ENCODE measurements at places on chromosomes 7 and 10.
A peak's percentile ranks its signal among the peaks of the same experiment; 100 is the strongest.

DNA sequence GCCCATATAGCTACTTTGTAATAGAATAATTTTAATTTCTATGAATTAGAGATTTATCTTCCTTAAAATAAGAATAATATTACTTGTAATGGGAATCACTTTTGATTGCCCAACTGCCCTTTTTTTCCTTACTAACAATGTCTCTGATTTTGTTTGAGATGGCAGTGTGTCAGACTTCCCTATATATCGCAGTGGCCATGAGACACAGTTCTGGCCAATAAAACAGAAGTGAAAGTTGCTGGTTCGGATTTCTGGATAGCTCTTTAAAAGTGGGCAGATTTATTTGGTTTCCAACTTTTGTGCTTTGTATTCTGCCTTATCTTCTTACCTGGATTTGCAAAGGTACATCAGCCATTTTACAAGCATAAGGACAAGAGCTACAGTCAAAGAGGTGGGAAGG, 170.2 kb downstream of the PPP1R17 start:
- H3K27ac ChIP-seq: no peak overlapping the region
- H3K4me3 ChIP-seq: no peak overlapping the region
- no peaks in the 10 kb centered on the region for H3K36me3 ChIP-seq

- H3K4me1 ChIP-seq: no peaks in the 10 kb centered on the region
- H3K27ac ChIP-seq: no peak overlapping the region
- no peaks in the 10 kb centered on the region for H3K27me3 ChIP-seq
These were observed 127.8 kb downstream of the TMEM26 start for GRCh38 chr10:61325223-61325960.

DNA sequence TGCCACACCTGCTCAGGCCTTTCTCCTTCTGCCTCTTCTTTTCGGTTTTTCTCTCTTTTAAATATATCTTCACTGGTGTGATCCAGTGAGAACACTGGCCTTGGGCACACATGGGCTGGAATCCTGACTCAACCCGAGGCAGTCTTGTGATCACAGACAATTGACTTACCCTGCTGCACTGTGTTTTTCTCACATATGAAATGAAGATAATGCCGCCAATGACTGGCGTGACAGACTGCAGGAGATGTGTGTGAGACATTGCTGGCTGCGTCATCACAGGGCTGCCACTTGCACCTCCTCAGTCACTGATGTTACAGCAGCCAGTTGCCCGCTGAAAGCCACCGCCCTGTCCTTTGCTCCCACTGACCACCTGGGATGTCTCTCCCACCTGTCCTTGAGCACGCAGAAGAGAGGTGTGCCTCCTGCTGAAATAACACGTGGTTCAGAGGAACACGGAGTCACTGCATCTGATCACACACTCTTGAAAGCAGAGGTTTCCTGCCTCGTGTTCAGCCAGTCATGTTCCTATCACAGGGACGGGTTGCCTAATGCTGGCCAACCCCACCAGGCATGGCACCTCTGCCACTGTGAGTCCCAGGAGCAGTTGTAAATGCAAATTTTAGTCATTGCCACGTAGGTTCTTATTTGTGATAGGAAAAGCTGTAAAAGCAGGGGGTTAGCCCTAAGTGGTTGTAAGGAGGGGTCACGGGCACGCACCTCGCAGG, 124.6 kb upstream of the LANCL2 start:
- H3K4me1 ChIP-seq: peaks cover 5% of the 10 kb centered on the region
- H3K36me3 ChIP-seq: no peaks in the 10 kb centered on the region
- H3K27me3 ChIP-seq: no peaks in the 10 kb centered on the region
- DNase-seq: no peak
- H3K4me3 ChIP-seq: no peak overlapping the region
- H3K27ac ChIP-seq: no peak overlapping the region

DNA sequence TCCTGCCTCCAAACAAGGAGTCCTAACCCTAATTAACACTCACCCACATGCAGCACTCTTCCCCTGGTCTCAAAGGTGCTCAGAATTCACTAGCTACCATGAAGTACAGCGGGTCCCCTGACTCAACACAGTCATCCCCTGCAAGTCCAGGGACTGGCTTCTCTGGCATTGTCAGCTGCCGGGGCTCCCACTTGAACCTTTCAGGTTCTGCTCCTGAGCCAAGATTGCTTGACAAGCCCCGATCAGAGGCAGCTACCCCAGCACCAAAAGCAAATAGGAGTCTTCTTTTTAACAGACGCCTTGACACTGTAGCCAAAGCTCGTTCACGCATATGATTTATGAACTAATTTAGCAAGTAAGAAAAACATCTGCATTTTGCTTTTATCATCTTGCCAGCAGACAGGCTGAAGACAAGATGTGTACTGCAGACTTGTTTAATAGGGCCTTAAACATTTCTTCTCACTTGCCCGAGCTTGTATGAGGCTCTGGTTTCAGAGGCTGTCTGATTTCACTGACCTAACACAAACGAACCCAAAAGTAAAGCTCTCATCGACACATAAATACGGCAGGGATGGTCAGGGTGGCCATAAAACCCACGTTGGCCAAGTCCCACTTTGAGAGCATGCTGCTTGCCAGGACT, 67.6 kb upstream of the ADAM12 start:
- no peaks in the 10 kb centered on the region for H3K27me3 ChIP-seq
- no peaks in the 10 kb centered on the region for H3K4me1 ChIP-seq
- H3K4me3 ChIP-seq: no peak overlapping the region
- no peak overlapping the region for H3K27ac ChIP-seq
- DNase-seq: no peak

- H3K27me3 ChIP-seq: no peaks in the 10 kb centered on the region
- DNase-seq: no peak
- no peaks in the 10 kb centered on the region for H3K4me1 ChIP-seq
These were observed 34.8 kb upstream of the TNPO3 start for GRCh38 chr7:129089521-129090212.

- no peaks in the 10 kb centered on the region for H3K36me3 ChIP-seq
- H3K27me3 ChIP-seq: no peaks in the 10 kb centered on the region
- H3K4me1 ChIP-seq: no peaks in the 10 kb centered on the region
- no peak for DNase-seq
- H3K27ac ChIP-seq: no peak overlapping the region
These were observed 130.8 kb upstream of the HPS1 start for GRCh38 chr10:98577578-98577977.

DNA sequence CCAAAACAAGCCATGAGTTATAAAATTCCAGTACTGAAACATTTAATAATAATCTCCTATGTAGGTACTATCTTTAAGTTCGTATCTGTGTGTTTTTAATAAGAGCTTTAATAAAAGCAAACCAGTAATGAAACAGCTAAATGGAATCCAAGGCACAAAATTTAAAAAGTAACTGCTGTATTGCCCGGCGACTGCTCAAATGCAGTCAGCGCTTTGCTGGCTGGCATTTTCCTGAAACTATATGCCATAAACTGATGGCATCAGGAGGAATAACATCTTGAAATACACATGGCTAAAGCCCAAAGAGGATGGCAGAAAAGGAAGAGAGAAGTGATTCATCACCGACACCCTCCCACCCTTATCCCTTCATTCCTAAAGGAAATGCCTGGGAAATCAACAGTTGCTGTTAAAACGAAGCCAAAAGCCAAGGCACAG, 133.1 kb downstream of the CUBN start:
- no peak overlapping the region for H3K4me3 ChIP-seq
- H3K27ac ChIP-seq: no peak overlapping the region
- H3K4me1 ChIP-seq: no peaks in the 10 kb centered on the region

- H3K4me1 ChIP-seq: peaks cover 2% of the 10 kb centered on the region
- H3K4me3 ChIP-seq: no peak overlapping the region
- no peak overlapping the region for H3K27ac ChIP-seq
These were observed 37.0 kb upstream of the MXI1 start for GRCh38 chr10:110170142-110170971.

GRCh38 chr7:131554880-131555516, 1.4 kb downstream of the PODXL start:
- no peak for DNase-seq
- peaks cover 17% of the 10 kb centered on the region for H3K4me1 ChIP-seq
- H3K27me3 ChIP-seq: no peaks in the 10 kb centered on the region
- peaks cover 58% of the 10 kb centered on the region for H3K36me3 ChIP-seq
- no peak overlapping the region for H3K27ac ChIP-seq
- peak overlapping the region; percentile 98 for H3K4me3 ChIP-seq

GRCh38 chr7:142855756-142856564, 1.1 kb downstream of the EPHB6 start:
- peaks cover 4% of the 10 kb centered on the region for H3K27me3 ChIP-seq
- H3K4me1 ChIP-seq: peaks cover 3% of the 10 kb centered on the region
- H3K4me3 ChIP-seq: peak overlapping the region; percentile 86

DNA sequence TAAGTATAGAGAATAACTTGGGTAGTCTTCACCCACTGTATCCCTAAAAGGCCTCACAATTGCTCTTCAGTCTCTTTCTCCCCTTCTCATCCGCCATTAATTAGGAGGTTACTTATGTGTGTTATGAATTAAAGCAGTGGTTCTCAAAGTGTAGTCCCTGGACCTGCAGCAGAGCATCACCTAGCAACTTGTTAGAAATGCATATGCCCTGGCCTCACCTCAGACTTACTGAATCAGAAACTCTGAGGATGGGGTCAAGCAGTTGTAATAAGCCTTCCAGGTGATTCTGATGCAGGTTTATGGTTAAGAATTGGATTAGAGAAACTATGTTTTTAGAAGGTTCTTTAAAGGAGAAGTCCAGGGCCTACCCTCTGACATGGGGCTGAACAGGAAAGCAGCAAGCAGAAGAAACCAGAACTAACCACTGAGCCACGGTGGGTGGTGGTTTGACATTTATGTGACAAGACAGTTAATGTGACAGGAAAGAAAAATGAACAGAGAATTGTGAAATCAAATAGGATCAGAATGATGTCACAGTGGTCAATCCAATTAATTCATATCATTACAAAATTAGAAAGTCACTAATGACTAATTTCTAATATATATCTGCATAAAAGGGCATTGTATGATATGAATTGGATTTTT, 37.6 kb downstream of the ENTPD1 start:
- H3K36me3 ChIP-seq: peaks cover 2% of the 10 kb centered on the region
- no peaks in the 10 kb centered on the region for H3K4me1 ChIP-seq
- H3K4me3 ChIP-seq: no peak overlapping the region

GRCh38 chr10:43862756-43863155, 214.1 kb upstream of the ZNF32 start:
- H3K4me1 ChIP-seq: no peaks in the 10 kb centered on the region
- no peaks in the 10 kb centered on the region for H3K36me3 ChIP-seq
- DNase-seq: no peak
- no peak overlapping the region for H3K4me3 ChIP-seq

GRCh38 chr7:150382844-150383225, 3.7 kb downstream of the ZNF775 start:
- peaks cover 12% of the 10 kb centered on the region for H3K4me1 ChIP-seq
- no peak overlapping the region for H3K27ac ChIP-seq
- no peak for DNase-seq
- H3K27me3 ChIP-seq: no peaks in the 10 kb centered on the region
- H3K4me3 ChIP-seq: peak overlapping the region; percentile 72
- H3K36me3 ChIP-seq: peaks cover 14% of the 10 kb centered on the region

DNA sequence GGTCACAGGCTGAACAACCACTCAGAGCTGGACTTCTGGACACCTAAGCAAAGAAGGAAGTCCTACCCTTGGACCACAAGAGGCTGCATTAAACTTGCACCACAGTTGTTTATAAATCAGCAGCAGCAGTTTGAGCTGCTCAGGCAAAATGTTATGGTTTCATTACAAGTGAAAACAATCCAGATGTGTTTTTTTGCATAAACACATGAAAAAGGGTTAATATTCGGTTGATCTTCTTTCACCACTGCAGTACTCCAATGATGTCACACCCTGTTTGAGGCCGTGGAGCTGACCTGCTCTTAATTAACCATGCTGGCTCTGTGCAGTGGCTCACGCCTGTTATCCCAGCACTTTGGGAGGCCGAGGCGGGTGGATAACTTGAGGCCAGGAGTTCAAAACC, 490.8 kb upstream of the CELF2 start:
- H3K27ac ChIP-seq: no peak overlapping the region
- H3K4me3 ChIP-seq: no peak overlapping the region
- no peaks in the 10 kb centered on the region for H3K36me3 ChIP-seq

DNA sequence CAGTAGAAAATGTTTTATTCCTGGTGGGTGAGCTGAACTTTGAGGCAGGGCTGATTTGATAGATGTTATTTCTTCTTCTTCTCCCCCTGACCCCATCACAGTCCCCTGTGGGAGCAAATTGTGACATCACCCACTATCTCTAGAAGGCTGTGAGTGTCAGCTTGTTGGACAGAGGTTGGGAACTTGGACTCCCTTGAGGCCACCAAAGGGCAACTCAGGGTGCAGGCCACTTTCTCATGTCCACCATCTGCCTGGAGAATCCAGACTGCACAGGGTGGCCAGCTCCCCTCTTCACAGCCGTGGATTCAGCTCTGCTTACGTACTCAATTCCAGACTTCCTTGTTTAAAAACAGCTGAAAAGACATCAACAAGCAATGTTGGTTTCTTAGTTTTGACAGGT, 103.0 kb downstream of the LRRC18 start:
- no peak for DNase-seq
- H3K4me1 ChIP-seq: no peaks in the 10 kb centered on the region
- H3K27ac ChIP-seq: no peak overlapping the region
- no peaks in the 10 kb centered on the region for H3K36me3 ChIP-seq
- no peaks in the 10 kb centered on the region for H3K27me3 ChIP-seq

DNA sequence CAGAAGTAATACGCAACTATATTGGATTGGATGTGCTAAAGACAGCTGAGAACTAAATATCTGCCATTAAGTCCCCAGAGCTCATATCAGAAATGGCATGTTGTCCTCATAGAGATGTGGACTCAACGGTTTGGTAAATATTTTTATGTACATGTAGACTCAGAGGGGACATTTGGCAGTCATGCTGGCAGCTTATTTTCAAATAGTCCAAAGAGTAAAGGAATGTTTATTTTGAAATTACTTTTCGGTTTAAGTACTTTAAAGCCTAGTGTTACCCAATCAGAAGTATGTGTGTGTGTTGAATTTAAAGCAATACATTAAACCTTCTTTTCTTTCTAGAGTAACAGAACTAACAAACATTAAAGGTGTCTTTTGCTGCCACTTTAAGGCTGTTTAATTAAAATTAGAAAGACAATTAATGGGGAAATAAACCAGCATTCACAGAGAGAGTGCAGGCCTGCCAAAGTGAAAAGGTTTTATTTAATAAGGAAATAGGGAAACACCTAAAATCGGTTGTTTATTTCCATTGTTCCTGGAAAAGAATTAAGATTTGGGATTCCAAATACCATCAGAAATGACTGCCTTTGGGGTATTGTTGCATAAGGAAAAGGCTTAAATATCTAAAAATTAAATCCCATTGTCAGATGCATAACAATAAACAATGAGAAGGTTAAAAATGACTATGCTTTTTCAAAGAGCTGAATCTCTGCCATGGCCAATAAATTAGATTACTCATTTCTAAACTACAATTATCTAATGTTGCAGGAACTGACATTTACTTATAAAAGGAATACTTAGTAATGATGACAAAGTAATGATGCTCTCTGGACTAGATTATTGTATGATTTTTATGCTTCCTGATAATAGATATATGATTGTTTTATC, 113.4 kb upstream of the AHR start:
- no peaks in the 10 kb centered on the region for H3K4me1 ChIP-seq
- no peaks in the 10 kb centered on the region for H3K27me3 ChIP-seq
- DNase-seq: no peak
- no peaks in the 10 kb centered on the region for H3K36me3 ChIP-seq
- H3K4me3 ChIP-seq: no peak overlapping the region

Data from H9 (cell line).